Vagina (tissue), 2 donors: ENCODE measurements at places on chromosomes 3 and 15. TPM values are rescaled to one million over a fixed set of nuclear protein-coding genes. Genes with fewer than 3 reads are reported as not detected.

OCA2 gene
- total RNA-seq = 0.25 TPM

DNA sequence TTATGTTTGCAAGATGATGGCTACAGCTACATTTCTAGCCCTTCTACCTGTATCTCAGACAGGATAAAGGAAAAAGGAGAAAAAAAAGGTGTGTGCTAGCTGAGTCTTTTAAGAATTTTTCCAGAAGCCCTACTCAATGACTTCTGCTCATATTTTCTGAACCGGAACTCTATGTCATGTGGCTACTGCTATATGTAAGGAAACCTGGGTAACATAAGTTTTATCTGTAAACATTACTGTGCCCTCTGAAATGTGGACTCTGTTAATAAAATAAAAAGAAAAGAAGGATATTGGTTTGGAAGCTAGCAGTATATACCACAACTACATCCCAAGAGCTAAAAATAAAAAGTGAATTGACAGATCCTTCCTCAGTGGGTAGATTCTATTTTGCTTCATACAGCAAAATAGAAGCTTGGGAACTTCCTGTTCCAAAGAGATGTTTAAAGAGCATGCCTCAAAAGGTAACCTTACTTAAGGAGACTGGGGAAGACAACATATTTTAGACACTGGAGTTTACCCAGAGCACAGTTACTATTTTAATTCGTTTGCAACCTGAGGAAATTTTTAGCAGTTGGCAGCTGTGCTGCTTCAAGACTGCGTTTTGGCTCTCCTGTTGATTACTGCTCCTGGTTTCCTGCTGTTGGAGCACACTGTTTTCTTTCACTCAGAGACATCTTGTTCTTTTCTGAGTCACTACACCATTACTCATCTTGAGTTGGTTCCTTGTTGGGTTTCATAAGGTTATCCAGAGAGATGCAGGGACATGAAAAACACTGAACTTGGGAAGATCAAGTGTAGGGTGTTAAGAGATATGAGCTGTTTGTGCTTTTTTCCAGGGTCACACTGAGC, 280.7 kb downstream of the NFKBIZ start:
- no peak for DNase-seq

DNA sequence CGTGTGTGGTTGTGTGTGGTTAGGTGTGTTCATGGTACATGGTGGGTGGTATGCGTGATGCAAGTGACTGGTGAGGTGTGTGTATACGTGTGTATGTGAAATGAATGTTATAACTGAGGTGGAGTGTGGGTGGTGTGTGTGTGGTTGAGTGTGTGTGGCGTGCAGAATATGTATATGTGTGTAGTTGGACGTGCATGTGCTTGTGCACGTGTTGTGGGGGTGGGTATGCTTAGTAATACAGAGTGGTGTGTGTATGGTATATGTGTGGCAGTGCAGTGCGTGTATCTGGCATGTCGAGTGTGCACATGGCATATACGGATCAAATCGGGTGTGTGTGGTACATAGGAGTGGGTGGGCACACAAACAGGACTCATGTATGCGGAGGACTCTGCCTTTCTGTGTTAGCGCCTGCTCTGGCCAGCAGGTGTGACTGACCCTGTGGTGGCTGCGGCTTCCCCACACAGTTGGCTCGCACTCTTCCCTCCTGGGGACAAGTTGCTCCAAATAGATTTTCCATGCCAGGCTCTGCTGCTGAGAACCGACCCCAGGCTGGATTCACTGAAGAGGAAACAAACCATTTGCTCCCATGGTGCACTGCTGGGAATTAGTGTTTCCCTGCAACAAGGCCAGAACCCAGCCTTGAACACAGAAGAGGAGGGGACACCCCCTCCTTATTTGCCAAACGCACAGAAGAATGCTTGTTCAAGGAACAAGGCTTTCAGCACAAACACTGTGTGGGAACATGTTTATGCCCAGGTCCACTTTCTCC, 1.2 kb upstream of the C3orf70 start:
- no peak for DNase-seq

DNA sequence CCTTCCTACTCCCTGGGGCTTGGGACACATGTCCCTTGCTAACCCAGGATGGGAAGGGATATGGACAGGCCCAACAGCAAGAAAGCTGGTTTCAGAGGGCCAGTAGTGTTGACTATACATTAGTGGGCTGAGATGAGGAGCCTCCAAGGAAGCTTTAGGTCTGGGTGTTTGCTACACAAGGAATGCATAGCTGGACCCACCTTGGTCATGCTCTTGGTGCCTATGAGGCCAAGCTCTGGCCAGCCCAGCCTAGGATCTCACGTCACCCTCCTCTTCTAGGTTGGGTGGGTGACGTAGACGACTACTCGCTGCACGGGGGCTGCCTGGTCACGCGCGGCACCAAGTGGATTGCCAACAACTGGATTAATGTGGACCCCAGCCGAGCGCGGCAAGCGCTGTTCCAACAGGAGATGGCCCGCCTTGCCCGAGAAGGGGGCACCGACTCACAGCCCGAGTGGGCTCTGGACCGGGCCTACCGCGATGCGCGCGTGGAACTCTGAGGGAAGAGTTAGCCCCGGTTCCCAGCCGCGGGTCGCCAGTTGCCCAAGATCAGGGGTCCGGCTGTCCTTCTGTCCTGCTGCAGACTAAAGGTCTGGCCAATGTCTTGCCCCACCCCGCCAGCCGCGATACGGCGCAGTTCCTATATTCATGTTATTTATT, 653 bp upstream of the WDR6 start:
- no peak for DNase-seq
